ENCODE measurements at places on chromosomes 4 and X.

DNA sequence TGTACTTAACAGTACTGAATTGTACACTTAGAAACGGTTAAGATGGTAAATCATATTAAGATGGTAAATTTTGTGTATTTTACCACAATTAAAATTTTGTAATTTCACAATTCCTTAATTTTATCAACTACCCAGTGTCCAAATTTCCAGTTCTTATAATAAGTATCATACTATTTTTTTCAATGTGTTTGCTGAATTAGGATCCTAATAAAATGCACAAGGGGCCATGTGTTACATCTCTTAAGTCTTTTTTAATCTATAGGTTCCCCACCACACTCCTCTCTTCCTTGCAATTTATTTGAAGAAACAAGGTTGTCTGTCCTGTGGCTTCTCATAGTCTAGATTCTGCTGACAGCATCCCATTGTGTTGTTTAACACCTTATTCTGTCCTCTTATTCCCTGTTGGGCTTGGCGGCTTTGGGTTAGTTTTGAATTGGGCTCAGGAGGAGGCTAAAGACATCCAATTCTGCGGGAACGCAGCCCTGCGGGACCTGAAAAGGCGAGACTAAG lies 533 bp upstream of the SYAP1 start:
- DNase-seq: no peak

- no peak for DNase-seq
These were observed 68.2 kb downstream of the USP9X start for GRCh38 chrX:41153448-41153847.

- no peak for DNase-seq
These were observed 142.5 kb downstream of the CXXC4 start for GRCh38 chr4:104352211-104352610.

DNA sequence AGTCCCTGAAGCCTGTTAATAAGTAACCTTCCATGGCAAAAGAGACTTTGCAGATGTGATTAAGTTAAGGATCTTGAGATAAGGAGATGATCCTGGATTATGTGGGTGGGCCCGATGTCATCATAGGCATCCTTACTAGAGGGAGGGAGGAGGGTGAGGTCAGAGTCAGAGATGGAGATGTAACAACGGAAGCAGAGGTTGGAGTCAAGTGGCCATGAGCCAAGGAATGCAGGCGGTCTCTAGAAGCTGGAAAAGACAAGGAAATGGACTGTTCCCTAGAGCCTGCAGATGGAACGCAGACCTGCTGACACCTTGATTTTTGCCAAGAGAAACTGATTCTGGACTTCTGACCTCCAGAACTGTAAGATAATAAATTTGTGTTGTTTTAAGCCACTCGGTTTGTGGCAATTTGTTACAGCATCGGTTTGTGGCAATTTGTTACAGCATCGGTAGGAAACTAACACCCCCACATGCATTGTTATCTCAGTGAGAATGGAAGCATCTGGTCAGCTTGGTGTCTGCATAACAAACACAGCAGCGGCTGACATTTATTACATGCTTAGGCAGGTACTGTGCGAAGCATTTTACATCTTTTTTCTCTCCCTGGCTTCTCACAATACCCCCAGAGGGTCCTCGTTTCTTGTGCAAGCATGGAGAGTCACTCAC lies 55.6 kb downstream of the CLDN34 start:
- no peak for DNase-seq

Measured in suppressor macrophage treated with lipopolysaccharide for 4 hours (primary cell).